Germinal center (tissue), 1 donor: ENCODE measurements at places on chromosomes 11 and 22.

GRCh38 chr11:48141475-48142122 is 75.0 kb upstream of the OR4B1 start:
- DNase-seq, result no peak

DNA sequence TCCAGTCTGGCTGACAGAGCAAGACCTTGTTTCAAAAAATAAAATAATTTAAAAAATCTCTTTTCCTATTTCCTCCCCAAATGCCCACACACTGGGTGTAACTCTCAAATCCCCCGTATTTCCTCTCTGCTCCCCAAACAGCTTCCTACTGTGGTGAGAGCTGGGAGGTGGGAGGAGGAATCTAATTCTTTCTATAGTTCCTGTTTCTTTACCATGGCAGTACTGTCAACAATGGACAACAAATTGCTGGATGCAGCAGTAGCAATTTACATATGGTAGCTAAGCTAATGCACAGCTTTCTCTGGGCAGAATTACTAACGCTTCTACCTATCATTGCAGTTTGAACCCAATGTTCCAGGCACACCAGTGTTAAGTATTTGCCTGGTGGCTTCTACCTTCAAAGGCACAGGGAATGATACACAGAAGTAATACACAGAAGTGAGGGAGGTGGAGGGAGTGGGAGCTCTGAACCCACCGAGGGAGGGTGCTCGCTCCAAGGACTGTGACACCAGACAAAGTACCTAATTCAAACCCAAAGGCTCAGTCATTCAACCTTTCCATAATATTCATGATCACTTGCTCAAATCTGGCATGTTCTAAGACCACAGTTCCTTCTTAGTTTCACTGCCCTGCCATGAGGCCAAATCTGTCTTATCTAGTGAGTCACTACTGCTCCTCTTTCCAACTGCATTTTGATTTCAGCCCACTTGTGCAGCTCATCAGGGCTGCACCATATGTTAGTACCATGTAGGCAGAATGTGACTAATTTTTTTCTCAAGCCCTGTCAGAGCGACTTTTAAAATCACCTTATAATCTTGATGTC is 37.9 kb downstream of the CELF1 start:
- peak; percentile 23 for DNase-seq

DNA sequence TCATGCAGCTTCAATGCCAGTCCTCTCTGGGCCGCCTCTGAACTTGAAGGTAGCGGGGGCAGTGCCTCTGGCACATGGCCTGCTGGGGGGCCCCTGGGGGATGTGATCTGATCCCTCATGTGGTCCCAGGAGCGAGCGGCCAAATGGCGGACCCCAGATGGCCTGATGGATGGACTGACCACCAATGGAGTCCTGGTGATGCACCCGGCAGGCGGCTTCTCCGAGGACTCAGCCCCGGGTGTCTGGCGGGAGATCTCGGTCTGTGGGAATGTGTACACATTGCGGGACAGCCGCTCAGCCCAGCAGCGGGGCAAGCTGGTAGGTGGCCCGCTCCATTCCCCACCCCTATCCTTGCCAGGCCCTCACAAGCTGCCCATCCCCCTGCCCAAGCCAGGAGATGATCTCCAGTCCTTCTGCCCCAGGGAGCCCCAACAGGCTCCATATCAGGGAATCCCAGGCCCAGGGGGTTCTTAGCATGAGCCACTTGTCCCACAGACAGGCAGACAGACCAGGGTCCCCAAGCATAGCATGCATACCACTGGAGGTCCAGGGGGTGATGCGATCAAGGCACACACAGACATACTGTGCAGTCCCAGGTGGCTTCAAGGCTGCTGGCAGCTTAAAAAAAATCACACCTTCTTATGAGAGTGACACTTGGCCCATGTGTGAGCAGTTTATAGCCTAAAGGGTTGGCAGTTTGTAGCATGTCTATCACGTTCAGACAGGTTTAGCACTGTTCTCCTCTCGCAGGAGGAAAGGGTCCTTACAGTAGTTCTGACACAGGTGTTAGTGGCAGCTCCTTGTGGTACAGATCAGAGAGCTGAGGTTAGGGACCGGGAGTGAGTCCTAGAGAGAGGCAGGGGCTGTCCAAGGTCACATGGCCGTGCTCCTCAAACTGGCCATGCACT is 6.4 kb upstream of the DPP3 start:
- DNase-seq, result no peak

DNA sequence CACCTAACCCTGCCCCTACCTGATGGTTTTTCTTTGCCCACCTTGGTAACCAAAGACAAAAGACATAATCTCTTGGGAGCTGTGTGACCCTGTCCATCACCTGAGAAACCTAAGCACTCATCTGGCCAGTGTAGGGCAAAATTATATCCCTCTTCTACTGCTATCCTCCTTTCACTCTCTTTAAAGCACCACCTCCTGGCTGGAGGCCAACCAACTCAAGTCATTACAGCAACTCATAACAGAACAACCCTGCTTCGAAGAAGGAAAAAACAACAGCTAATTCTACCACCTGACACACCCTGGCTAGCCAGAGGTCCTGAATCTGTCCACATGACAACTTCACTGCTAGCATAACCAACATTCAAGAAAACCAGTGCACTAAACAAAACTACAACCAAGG is 45.5 kb downstream of the GAS2 start:
- no peak for DNase-seq
